Activated CD4-positive, alpha-beta T cell treated with anti-CD3 and anti-CD28 coated beads, Interleukin-10, Interleukin-2, amounts not matched to agents 100 ng/mL and 50 ng/mL, durations not matched to agents 16 hours and 8 hours (primary cell): ENCODE measurements at places on chromosomes 13 and 19.

DNA sequence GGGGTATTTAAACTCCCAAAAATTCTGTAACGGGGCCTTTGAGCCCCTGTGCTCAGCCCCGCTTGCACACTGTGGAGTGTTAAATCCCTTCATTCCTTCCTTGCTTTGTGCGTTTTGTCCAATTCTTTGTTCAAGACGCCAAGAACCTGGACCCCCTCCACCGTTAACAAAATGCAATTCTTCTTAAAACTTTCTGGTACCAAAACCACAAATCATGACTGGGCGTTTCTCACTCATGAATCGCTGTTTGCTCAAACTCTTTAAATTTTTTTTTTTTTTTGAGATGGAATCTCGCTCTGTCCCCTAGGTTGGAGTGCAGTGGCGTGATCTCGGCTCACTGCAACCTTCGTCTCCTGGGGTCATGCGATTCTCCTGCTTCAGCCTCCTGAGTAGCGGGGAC is 881 bp downstream of the ZNF20 start:
- DNase-seq = no peak

DNA sequence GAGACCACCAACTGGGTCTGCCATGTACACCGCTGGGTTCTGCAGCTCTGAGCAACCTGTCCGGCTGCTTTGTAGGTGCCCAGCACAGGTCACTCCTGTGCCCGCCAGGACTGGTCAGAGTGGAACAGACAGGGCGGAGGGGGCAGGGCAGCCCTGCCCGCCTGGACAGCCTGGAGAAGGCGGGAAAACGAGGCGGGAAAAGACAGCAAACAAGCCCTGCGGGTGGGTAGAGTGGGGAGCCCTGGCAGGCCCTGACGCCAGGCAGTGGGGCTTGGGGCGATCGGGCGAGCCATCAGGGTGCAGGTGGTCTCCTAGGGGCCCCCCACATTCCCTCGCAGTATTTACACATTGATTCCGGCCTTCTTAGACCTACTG is 533 bp upstream of the UHRF1 start:
- no peak for DNase-seq

GRCh38 chr13:114008964-114009589 is 35.2 kb upstream of the C13orf46 start:
- DNase-seq = no peak

GRCh38 chr13:89791971-89792630 is 1555.4 kb upstream of the MIR17HG start:
- DNase-seq = no peak

GRCh38 chr13:80508031-80508430 is 167.1 kb upstream of the SPRY2 start:
- no peak for DNase-seq

GRCh38 chr19:14978161-14978776 is 1.4 kb downstream of the SLC1A6 start:
- no peak for DNase-seq

DNA sequence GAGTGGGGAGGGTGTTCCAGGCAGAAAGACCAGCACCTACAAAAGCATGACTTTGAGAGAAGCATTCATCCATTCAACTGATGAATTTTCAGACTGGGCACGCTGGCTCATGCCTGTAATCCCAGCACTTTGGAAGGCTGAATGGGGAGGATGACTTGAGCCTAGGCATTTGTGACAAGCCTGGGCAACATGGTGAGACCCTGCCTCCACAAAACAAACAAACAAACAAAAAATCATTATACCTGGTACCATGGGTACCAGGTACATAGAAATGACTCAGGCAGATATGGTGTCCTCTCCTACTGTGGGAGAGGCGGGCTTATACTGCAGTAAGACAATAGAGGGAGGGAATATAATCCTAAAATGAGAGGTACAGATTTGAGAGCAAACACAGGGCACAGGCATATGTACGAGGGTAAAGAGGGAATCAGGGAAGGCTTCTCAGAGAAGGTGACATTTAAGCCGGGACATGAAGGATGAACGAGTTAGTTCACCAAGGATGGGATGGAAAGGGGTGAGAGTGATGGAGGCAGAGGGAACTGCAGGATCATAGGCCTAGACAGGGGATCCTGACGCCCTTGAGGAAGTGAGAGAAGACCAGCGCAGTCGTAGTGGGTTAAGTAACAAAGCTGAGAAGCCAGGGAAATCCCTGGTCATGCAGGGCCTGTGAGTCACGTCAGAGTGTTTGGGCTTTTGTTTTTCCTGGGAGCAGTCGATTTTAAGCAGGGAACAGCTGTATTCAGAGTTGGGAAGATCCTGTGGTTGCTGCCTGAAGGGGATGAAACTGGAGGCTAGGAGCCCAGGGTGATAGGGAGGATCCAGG is 2.9 kb downstream of the CYP2S1 start:
- DNase-seq = no peak
